ENCODE measurements at places on chromosomes 4 and X.

DNA sequence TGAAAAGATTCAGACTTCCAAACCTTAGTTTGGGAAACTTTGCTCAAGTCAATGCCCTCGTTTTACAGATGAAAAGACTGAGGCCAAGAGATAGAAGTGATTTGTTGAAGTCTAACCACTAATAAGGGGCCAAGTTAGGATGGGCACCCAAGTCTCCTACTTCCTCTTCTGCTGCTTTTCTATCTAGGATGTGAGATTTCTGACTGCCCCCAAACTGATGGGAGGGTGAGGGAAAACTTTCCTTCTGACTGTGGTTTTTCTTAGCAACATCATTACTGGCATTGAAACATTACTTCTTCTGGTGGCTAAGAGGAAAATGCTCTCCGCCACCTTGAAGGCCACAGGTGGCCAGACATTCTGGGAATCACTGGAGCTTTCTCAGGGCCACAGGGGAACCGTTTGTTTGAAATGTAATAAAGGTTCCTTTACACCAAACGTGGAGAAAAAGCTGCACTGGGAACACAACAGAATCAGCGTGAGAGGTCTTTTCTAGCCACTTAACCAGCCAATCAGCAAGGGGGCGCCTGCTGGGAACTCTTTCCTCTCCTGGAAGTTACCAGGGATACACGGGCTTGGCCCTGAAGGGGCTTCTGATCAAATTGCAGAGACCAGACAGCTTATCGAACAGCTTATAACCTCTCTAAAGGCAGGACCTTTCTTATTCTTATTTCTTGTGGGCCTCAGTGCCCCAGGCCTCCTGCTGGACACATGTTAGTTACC, 115.9 kb upstream of the TEX13D start:
- no peak for DNase-seq

GRCh38 chr4:108391701-108392455, 223.1 kb upstream of the LEF1 start:
- no peak for DNase-seq

DNA sequence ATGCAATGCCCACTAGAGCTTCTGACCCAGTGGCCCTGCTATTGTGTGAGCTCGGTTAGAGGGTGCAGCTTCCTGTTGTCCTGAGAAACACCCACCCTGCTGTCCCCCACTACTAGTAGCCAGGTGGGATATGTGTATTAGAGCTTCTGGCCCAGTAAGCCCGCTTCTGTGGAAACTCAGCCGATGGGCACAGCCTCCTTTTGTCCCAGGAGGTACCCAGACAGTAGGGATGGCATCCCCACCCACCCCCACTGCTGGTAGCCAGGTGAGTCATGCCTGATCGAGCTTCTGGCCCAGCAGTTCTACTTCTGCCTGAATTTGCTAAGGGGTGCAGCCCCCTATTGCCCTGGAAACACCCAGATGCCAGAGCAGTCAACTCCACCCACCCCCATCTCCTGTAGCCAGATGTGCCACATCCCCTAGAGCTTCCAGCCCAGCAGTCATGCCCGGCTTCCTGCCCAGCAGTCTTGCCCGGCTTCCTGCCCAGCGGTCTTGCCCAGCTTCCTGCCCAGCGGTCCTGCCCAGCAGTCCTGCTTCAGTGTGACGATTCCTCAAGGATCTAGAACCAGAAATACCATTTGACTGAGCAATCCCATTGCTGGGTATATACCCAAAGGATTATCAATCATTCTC, 162.7 kb upstream of the KLF8 start:
- no peak for DNase-seq

DNA sequence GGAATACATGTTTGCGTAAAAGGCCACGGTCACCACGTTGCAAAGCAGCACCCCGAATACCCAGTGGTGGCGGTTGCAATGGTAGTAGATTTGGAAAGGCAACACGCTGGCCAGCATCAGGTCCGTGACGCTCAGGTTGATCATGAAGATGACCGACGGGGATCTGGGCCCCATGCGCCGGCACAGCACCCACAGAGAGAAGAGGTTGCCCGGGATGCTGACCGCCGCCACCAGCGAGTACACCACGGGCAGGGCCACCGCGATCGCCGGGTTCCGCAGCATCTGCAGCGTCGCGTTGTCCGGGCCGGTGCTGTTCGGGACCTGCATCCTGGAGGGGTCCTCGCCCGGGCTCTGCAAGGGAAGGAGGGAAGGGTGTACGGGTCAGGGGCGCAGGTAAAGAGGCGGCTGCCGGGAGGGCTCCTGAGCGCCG, 13.5 kb upstream of the ASMTL start:
- DNase-seq, result no peak

DNA sequence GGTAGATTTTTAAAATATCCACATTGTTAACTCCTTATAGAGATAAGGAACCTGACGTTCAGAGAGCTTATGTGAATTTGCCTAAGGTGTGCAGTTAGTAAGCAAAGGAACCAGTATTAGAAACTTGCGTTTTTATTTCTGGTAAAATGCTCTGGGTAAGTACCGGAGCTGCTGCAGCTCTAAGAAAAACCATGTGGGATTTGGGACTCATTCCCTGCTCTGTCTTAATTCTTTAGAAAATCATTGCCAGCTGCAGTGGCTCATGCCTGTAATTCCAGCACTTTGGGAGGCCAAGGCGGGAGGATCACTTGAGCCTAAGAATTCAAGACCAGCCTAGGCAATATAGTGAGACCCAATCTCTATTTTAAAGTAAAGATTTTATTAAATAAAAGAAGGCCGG, 5.8 kb downstream of the CCKAR start:
- DNase-seq, result no peak

GRCh38 chr4:39528061-39528465, 824 bp upstream of the UGDH start:
- no peak for DNase-seq

DNA sequence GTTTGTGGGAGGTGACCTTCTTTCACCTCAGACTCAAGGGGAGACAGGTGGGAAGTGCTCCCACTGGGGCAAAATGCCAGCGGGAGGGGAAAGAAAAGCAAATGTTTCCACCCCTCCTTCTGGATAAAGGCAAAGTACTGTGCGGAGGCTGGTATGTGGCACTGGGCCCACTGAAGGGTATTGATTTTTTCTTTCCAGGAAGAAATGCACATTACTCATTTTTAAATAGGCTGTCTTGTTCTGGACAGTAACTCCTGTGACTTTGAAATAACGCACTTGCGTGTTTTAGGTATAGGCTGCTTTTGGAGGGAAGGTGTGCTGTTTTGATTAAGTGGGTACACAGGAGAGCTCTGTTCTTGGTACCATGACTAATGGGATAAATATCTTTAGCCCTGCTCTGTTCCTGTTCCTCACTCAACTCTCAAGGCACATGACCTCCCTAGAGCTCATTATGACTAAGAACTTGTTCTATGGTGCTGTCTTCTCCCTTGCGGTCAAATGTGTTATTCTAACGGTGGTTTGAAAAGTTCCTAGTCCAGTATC, 40.7 kb upstream of the MBTPS2 start:
- DNase-seq, result no peak

DNA sequence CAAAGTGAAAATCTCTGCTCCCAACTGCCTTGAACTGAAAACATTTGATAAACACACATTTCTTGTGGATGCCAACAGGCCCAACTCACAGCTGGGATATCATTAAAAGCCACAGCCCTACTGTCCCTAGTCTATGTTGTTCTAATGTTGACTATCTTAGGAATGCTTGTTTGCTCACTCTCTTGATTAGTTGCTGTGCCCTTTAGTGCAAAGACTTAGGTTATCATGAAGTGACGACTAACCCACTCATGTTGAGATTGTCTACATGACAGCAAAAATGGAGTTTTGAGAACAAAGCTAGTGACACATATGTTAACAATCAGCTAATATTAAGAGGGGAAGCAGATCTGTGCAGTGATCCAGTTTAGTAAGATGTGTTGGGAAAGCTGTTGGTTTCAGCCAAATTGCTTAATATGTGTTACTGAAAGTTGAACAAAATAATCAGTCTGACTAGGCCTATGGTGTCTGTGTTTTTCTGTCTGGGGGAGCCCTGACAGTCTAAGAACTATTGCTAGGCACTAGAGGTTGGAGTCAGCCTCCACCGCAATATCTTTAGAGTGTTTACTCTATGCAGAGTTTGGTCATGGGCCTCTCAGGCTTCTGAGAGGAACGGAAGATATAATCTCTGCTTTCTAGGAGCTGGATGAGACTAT, 125.5 kb downstream of the ATG4A start:
- DNase-seq, result no peak

GRCh38 chr4:100836929-100837328, 319.1 kb upstream of the EMCN start:
- no peak for DNase-seq

DNA sequence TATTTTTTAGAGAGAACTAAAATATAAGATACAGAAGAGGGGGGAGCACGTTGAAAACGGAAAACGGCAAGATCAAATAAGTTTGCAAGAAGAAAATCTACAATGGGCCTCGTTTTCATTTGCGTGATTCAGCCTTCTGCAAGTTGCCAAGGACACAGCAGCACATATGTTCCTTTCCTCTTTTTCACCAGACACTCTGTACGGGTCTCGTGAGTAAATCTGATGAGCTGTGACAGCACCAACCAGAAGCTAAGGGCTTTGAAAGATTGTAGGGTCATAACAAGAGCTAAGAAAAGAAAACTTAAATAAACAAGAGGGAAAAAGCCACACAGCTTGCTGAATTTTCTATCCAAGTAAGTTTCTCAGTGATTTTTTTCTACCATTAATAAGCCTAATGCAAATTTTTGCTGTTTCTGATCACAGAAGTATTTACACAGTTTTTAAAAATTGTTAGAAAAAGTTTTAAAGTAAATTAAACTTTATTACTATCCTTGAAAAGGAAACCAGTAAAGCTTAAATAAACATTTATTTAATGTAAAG, 63.4 kb downstream of the SCML2 start:
- DNase-seq, result no peak

DNA sequence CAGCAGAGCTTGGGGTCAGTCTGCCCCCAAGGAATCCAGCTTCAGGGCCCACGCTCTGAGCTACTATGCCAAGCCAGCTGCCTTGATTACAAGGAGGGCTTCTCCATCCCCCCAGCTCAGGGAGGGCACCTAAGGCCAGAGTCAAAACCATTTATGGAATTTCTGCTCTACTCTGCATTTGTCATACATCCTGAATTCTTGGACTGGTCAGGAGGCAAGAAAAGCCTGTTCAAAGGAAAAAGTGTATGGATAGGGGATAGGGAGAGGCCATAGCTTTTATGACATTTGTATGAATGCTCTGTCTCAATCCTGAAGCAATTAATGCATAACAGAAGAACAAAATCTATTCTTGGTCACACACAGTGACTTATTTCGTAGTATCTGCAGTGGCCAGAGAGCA, 32.2 kb downstream of the EDNRA start:
- no peak for DNase-seq

DNA sequence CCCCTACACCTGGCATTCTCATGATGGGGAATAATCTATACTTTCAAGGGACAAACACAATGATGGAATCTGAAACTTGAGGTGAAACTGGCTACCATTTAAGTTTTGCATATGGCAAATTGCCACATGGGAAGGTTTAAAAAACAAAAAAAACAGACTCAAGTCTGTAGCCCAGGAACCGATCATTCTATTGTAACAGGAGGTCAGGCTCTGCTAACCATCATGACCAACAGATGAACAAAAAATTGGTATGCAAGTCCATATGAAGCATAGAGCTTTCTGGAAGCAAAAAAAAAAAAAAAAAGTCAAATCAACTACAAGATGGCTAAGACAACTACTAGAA, 594.3 kb upstream of the DIPK2B start:
- DNase-seq, result no peak

DNA sequence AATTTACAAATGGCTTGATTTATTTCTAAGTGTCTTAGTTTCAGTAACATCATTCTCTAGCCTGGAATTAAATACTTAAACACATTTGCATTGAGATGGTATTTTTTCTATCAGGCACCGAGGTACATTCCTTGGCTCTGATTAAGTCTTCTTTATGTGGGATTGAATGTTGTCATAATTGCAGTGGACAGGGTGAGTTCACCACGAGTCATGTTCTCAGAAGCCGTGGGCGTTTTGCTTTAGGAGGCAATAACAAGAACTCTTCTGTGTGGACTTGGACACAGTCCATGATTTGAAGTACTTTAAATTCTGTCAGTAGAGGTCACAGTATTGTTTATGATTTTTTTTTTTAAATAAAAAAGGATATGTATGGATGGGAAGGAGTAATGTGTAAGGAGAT, 57.1 kb upstream of the EFHC2 start:
- DNase-seq, result no peak

- DNase-seq, result no peak
These were observed 239.4 kb upstream of the STK26 start for GRCh38 chrX:131783555-131784308.

- no peak for DNase-seq
These were observed 902 bp upstream of the LARP1B start for GRCh38 chr4:128060121-128060698.

DNA sequence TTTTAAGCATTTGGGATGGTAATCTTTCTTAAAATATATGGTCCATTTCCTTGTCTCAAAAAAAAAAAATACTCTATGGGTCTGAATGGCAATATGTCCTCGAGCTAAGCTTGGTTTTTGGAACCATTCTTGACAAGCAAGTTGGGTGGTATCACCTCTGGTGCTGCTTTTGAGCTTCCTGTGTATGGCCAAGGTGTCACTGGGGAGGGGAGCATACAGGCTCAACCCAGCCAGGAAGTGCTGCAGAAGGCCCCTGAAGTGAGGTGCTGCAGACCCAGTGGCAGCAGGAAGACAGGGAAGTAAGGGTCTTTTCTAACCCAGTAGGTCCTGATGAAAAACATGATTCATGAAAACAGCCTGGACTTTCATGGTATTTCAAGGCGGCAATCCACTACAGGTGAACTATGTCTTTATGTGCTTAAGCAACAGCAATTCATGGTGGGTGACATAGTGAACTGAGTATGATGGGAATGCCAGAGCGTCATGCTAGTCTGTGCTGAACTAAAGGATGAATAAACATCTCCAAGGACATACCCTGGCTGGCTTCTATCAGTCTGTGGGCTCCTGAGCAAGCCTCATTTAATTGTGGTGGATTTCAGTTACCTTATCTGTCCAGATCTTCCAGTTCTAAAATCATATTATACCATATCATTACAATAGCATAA, 15.1 kb downstream of the TRAPPC2 start:
- DNase-seq, result no peak

DNA sequence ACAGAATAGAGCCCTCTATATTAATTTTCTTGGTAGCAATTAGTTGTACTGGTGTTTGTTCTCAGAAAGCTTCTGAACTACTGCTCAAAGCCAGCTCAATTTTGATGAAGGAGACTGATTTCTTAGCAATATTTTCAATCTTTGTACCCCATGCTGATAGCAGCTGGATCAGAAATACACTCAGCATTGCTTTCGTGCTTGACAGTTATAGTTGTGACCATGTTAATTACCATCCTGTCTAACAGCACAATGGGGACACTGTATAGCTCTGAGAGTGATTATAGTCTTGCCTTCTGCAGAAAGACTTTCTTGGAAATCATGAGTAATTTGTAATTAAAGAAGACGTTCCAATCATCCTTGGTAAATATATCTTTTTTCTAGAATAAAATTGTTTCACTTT, 79.7 kb upstream of the GNPDA2 start:
- no peak for DNase-seq

DNA sequence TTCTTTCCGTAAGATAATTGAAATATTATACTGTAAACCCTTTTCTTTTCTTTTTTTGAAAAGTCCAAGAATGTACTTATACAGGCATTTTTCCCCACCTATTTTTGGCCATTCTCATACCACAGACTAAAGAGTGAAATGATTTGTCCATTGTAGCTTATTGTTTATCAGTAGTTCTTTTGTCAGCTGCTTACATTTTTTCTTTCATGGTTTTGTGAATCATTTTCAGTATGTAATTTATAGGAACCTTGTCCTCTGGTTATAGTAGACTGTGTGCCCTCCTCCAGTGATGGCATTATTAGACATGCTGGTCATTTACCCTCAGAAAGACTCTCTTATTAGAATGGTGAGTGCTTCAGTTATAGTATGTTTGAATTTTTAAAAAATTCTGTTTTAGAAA, 56.7 kb downstream of the CCKAR start:
- DNase-seq, result no peak

All from NT2/D1 (cell line).